ENCODE measurements at places on chromosomes 6 and 20. TPM values are rescaled to one million over a fixed set of nuclear protein-coding genes. Genes with fewer than 3 reads are reported as not detected.

PRND gene
- total RNA-seq, result 0.15 TPM

PLN gene
- total RNA-seq, result under 0.01 TPM

SLC35F1 gene
- total RNA-seq, result under 0.01 TPM

NKX2-2 gene
- not detected for total RNA-seq

NKAPL gene
- total RNA-seq, result 0.30 TPM

DACT2 gene
- total RNA-seq, result not detected

SLPI gene
- not detected for total RNA-seq

FAM209A gene
- total RNA-seq, result not detected

TAGAP gene
- total RNA-seq, result not detected

NTSR1 gene
- 0.65 TPM for total RNA-seq

PPP1R3G gene
- total RNA-seq, result 0.32 TPM

RSPO3 gene
- 5.8 TPM for total RNA-seq

ZNF217 gene
- 19.0 TPM for total RNA-seq

GTSF1L gene
- total RNA-seq, result 0.32 TPM

OR2H2 gene
- total RNA-seq, result not detected

ECT2L gene
- total RNA-seq, result not detected

COL20A1 gene
- total RNA-seq, result not detected

ZNF451 gene
- 63.8 TPM for total RNA-seq

VWA7 gene
- total RNA-seq, result not detected

CALHM4 gene
- 0.46 TPM for total RNA-seq

PLAGL2 gene
- total RNA-seq, result 3.2 TPM

SPATA25 gene
- total RNA-seq, result 0.97 TPM

DYNLT1 gene
- 155 TPM for total RNA-seq

ANKRD66 gene
- not detected for total RNA-seq

FAM162B gene
- total RNA-seq, result 0.30 TPM

SLC26A8 gene
- not detected for total RNA-seq

SRMS gene
- total RNA-seq, result not detected

NCOA6 gene
- 5.2 TPM for total RNA-seq

IMPG1 gene
- under 0.01 TPM for total RNA-seq

HLA-DRA gene
- total RNA-seq, result not detected

CST7 gene
- not detected for total RNA-seq

SIRPD gene
- not detected for total RNA-seq
